ENCODE measurements at places on chromosomes 12 and 14. TPM values are rescaled to one million over a fixed set of nuclear protein-coding genes. Genes with fewer than 3 reads are reported as not detected.

DNA sequence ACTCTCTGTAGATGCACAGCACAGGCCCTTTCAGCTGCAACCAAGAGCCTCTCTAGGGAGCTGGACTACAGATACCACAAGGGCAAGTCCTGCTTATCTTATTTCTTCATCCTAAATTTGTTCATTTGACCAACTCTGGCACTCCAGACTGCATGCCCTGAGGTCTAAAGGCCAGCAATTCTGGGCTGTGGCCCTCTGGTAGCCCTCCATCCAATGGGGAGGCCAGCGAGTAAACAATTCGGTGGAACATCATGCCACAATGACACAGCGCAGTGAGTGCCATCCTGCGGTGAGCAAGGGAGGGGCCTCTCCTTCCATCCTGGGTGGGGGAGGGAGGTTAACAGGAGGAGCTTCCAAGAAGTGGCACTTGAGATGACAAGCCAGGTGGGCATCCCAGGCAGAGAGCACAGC lies 652 bp upstream of the SELPLG start:
- DNase-seq, result no peak

DNA sequence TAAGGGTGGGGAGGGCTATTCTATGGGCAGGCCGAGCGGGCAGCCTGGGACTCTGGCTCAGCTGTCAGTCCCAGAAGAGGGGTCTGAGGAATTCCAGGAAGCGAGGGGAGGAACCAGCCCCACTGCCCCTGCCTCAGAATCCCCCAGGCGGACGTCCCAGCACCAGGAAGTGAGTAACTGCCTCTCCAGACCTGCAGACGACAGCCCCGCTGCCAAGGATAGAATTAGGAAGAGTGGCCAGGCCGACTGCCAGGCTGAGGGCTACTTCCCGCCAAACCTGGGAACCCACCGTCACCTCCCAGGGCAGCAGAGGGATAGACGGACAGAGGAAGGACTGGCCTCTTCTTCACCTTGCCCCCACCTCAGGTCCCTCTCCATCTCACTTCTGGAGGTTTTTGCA lies 6.7 kb upstream of the BDKRB2 start:
- DNase-seq, result no peak

GRCh38 chr12:122982477-122982815 lies 2.0 kb downstream of the ARL6IP4 start:
- DNase-seq, result no peak

TAS2R14 gene
- 5.5 TPM for total RNA-seq

BCL11B gene
- total RNA-seq, result not detected

CFAP251 gene
- total RNA-seq, result 13.5 TPM

SOAT2 gene
- not detected for total RNA-seq
